ENCODE measurements at places on chromosomes 3 and 15.
A peak's percentile ranks its signal among the peaks of the same experiment; 100 is the strongest.

- DNase-seq: no peak
These were observed 40.4 kb downstream of the LPP start for GRCh38 chr3:188194332-188194731.

GRCh38 chr3:132344666-132345280, 27.6 kb downstream of the ACP3 start:
- no peak for DNase-seq

DNA sequence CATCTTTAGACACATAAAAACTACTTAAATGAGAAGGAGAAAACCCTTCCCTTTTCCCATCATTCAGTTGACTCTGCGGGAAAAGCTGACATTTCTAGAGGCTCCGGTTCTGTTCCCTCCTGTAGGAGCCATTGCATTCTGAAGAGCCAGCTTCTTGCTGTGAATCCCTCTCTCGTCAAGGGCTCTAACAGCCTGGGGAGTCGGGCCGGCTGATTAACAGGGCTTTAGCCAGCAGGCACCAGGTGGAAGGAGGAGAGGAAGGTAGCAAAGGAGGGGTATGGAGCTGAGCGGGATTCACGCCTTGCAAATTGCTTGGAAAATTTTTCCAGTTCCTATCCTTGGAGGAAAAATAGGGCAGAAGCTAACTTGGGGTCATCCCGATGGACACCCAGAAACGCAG, 108.3 kb upstream of the UBE2E1 start:
- no peak for DNase-seq

GRCh38 chr3:146605106-146605505, at the start of gene PLSCR5:
Gene PLSCR5 (minus strand): TSS chr3:146605346. CDS start chr3:146605212, 134 bp downstream.
- DNase-seq: no peak

- peak; percentile 8 for DNase-seq
These were observed 1.3 kb downstream of the DNAH1 start for GRCh38 chr3:52317208-52318000.

GRCh38 chr3:171327441-171328174, 132.6 kb downstream of the TNIK start:
- no peak for DNase-seq

DNA sequence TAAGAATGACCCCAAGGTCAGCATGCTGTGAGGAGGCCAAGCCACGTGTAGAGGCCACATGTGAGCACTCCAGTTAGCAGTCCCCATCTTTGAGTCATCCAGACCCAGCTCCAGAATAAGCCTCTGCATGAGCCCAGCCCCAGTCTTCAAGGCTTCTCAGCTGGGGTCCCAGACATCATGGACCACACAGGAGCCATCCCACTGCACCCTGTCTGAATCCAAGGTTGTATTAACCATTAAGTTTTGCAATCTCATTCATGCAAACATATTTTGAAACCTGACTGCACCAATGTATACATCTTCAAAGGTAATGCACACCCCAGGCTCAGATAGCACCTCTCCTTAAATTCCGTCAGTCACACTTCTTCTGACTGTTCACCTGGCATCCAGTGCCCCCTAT, 249.1 kb upstream of the CHRNA7 start:
- DNase-seq: no peak

DNA sequence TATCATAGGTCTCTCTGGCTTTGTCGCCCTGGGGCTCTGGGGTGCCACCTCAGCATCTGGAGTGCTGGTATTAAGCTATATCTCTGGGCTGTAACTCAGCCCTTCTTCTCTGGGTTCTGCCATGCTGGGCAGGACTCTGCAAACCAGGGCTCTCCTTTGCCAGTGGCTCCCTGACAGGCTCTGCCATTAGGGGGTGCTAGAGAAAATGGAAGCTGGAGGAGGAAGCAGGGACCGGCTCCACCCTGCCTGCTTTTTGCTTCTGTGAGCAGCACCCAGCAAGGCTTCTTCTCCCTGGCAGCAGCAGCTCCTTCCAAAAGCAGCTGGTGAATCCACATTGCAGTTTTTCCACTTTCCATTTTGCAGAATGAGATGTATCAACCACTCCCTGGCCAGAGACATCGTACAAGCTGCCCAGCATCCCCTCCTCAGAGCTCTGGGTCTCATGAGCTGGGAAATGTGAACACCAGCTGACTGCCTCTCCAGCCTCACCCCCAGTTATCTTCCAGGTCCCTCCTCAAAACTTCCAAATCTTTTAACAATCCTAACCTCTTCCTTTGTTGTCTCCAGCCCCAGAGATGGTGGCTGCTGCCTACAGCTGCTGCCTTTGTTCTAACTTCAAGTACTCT, 165.0 kb downstream of the ABHD5 start:
- peak; percentile 56 for DNase-seq

GRCh38 chr3:143832433-143832832, 15.8 kb downstream of the SLC9A9 start:
- no peak for DNase-seq

- DNase-seq: no peak
These were observed 871.9 kb upstream of the GBE1 start for GRCh38 chr3:82633319-82633718.

- no peak for DNase-seq
These were observed 7.2 kb downstream of the GXYLT2 start for GRCh38 chr3:72894976-72895552.

GRCh38 chr3:155244216-155244615, 49.3 kb downstream of the STRIT1 start:
- DNase-seq: no peak

GRCh38 chr3:152192936-152193672, 75.6 kb upstream of the MBNL1 start:
- DNase-seq: no peak

DNA sequence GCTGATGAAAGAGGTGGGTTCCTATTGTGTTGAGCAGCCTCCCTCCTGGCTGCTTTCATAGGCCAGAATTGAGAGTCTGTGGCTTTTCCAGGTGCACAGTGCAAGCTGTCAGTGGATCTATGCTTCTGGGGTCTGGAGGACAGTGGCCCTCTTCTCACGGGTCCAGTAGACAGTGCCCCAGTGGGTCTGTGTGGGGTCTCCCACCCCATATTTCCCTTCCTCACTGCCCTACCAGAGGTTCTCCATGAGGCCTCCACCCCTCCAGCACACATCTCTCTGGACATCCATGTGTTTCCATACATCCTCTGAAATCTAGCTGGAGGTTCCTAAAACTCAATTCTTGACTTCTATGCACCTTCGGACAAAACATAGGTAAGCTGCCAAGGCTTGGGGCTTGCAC, 201.2 kb downstream of the FAM43A start:
- no peak for DNase-seq

- DNase-seq: peak; percentile 21
These were observed 6.7 kb downstream of the GK5 start for GRCh38 chr3:142218703-142219102.

- DNase-seq: peak; percentile 86
These were observed 53.0 kb upstream of the MME start for GRCh38 chr3:155026999-155027591.

DNA sequence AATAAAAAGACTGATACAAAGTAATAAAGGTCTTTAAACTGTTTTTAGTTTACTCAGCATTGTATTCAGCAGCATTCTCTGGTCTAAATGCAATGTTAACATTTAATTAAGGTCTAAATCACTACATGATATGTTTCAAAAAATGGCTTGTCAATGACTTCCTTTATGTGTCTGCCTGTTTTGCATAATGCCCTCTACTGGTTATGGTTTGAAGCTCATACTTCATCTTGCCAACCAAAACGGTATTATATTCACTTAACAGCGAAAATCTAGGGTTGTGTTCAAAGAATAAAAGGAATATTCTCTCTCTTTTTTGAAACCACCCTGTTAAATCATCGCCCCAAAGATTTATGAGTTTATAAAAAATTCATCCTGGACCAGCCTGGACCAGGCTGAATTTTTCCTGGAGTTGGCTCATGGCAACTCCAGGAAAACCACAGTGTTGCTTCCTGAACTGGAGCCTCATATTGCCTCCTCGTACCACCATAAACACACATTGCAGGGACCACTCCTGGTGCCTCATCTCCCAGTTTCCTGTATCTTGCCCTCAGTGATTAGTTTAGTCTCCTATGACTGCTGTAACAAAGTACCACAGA, 6.7 kb upstream of the NCEH1 start:
- no peak for DNase-seq

DNA sequence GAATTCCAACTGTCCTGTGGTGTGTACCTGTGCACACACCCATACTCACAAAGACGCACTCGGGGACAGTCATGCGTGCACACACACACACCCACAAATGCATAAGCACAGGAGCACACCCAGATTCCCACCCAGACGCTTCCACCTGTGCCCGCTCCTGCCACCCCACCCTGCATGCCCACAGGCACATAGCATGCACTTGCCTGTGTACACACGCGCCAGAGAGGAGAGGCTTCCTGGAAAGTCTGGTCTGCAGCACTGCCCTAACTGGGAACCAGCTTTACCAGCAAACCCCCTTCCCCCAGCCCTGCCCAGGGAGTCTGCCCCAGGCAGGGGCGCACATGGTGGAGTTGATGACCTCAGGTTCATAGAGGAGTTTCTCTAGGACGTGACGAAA, 246.2 kb downstream of the UACA start:
- no peak for DNase-seq

- no peak for DNase-seq
These were observed 245.2 kb downstream of the PLOD2 start for GRCh38 chr3:145915787-145916186.

GRCh38 chr3:12181806-12182205, 23.1 kb upstream of the TIMP4 start:
- no peak for DNase-seq

GRCh38 chr3:4021162-4021561, 221.9 kb downstream of the LRRN1 start:
- no peak for DNase-seq

DNA sequence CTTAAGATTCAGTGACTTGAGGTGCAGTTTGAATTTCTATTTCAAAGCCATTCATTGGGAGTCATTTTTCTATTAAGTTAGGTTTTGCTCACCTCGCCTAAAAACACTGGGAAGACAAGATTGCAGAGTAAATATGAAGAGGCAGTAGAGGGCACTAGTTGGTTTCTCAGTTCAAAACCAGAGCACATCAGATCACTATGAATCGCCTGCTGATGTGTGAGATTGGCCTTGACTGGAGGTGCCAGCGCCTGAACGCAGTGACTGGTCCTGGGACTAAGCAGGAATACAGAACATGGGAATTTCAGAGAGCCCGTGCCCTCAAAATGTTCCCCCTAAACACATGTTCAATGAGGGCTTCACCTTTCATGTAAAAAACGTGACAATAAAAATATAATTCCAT, 229.0 kb downstream of the ITPR1 start:
- peak; percentile 52 for DNase-seq

GRCh38 chr3:182470187-182470586, 323.1 kb upstream of the ATP11B start:
- no peak for DNase-seq

GRCh38 chr15:52153900-52154895, 37.0 kb downstream of the GNB5 start:
- DNase-seq: no peak

- DNase-seq: no peak
These were observed 40.3 kb downstream of the RPL22L1 start for GRCh38 chr3:170829546-170830272.

DNA sequence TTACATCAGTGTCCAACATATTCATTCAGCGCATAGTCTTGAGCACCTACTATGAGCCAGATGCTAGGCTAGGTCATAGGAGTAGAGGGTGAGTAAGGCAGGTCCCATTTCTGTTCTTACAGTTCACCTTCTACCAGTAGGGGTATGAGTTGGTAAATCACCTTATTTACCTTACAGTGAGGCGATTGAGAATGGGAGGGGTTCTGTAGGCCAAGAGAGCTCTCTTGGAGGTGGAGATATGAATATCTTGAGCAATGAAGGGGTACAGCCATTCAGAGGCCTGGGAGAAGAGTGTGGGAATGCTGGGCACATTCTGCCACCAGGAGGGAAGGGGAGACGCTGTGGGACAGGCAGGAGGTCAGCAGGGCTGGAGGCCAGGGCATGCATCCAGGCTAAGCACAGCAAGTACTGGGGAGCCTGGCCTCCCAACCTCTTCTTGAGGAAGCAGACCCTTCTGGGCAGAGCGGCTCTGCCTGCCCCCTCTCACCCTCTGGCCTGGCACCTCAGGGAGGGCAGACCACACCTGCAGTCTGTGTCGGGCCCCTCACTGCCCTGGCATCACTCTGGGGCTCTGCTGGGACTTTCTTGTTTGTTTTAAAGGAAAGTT, 123.4 kb downstream of the EEFSEC start:
- DNase-seq: no peak

- DNase-seq: peak; percentile 72
These were observed 172.0 kb downstream of the STT3B start for GRCh38 chr3:31704591-31705179.

DNA sequence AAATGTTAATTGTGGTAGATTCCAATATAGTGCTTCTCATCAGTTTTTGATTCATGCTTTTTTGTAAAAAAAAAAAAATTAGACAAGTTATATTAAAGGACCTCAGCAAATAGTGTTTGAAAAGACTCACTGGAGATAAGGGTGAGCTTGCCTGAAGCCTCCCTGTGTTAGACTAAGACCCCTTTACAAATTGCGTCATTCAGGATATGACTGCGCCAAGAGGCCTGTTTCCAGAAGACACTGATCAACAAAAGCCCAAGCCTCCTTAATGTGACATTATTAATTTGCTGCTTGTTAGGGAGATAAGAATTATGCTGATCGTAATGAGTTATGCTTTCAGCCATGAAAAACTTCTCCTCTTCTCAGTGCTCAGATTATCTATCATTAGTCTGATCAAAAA, 13.0 kb upstream of the DNAJC13 start:
- DNase-seq: no peak

GRCh38 chr3:130907966-130908365, 14.1 kb downstream of the ATP2C1 start:
- DNase-seq: no peak

- no peak for DNase-seq
These were observed 37.2 kb downstream of the CCK start for GRCh38 chr3:42228796-42229195.

DNA sequence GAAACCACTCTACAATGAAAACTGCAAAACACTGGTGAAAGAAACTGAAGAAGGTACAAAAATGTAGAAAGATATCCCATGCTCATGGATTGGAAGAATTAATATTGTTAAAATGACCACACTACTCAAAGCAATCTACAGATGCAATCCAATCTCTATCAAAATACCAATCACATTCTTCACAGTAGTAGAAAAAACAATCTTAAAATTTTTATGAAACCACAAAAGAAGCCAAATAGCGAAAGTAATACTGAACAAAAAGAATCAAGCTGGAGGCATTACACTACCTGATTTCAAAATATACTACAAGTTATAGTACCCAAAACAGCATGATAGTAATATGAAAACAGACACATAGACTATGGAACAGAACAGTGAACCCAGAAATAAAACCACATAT, 36.9 kb downstream of the TXNRD3 start:
- DNase-seq: no peak

Data from fibroblast of gingiva (primary cell).